GM23248 (cell line): ENCODE measurements at places on chromosomes 4 and X.

- peak; percentile 52 for DNase-seq
Observed at GRCh38 chr4:3070709-3071500, 3.4 kb downstream of the HTT-AS start.

DNA sequence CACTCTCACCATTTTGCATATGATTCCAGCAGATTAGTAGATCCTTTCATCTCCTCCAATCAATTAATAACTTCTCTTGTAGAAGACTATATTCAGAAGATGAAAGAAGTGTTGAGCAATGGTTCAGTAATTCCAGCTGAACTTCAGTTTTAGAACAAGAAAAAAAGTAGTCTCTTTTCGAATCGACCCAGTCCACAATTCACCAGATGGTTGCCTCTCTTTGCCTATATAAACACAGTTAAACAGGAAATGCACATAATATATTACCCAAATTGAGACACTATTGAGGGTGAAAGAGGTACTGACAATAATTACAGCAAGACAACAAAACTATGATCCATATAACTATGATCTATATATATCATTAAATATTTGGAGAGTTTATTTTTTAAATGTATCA, 16.8 kb upstream of the FAM241A start:
- no peak for DNase-seq

GRCh38 chr4:153234885-153235284, 30.6 kb downstream of the TRIM2 start:
- peak; percentile 62 for DNase-seq

GRCh38 chr4:70522626-70523025, 4.3 kb downstream of the AMTN start:
- no peak for DNase-seq

DNA sequence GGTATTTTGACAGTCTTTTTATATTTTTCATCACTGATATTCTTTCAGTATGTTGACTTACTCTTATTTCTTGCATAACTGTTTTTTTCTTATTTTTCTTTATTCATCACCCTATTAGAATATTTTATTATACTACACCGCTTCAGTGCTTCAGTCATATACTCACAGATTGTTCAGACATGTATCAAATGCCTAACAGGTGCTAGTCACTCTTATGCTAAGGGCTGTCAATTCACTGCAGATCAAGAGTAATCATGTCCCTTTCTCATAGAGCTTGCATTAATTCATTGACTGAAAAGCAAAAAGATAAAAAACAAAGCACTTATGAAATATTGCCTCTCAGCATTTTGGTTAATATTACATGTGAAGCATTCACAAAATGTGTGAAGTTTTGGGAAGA, 1435.6 kb downstream of the STIM2 start:
- no peak for DNase-seq
